ENCODE measurements at places on chromosomes 4 and X.
A peak's percentile ranks its signal among the peaks of the same experiment; 100 is the strongest.

DNA sequence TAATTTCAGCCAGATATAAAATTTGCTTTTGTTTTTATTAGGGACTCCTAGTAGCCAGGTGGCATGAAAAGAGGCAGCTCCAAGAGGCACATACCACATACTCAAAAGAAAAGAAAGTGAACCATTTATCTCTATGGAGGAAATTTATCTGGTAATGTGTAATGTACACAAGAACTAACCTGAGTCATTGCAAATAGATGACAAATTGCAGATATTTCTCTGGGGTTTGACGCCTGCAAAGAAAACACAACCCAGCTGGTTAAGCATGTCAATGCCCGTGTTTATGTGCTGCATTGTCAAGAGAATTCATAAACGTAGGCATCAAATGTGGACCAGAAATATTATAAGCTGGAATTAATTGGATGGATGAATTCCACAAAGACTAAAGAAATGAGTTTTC, 46.9 kb upstream of the PHKA2 start:
- DNase-seq, result no peak

DNA sequence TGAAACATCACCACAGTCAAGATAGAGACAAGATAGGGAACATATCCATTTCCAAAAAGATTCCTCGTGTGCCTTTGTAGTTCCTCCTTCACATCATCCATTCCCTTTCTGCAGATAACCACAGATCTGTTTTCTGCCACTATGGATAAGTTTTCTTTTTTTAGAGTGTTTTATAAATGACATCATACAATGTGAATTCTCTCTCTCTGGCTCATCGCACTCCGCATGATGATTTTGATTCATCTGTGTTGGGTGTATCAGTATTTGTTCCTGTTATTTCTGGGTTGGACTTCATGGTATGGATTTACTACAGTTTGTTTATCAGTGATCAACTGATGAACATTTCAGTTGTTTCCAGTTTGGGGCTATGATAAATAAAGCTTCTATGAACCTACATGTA, 23.2 kb upstream of the ANXA3 start:
- peak; percentile 60 for DNase-seq

GRCh38 chrX:41971346-41971745, 48.0 kb upstream of the CASK start:
- DNase-seq, result no peak

- DNase-seq, result no peak
Measured at GRCh38 chr4:175377203-175377602, 434.9 kb downstream of the GPM6A start.

- DNase-seq, result peak; percentile 63
Measured at GRCh38 chr4:78610546-78611214, 59.1 kb downstream of the ANXA3 start.

GRCh38 chrX:54641530-54641929, 111.5 kb downstream of the GNL3L start:
- DNase-seq, result no peak

GRCh38 chrX:27583976-27584375, 6.2 kb upstream of the DCAF8L2 start:
- peak; percentile 14 for DNase-seq

DNA sequence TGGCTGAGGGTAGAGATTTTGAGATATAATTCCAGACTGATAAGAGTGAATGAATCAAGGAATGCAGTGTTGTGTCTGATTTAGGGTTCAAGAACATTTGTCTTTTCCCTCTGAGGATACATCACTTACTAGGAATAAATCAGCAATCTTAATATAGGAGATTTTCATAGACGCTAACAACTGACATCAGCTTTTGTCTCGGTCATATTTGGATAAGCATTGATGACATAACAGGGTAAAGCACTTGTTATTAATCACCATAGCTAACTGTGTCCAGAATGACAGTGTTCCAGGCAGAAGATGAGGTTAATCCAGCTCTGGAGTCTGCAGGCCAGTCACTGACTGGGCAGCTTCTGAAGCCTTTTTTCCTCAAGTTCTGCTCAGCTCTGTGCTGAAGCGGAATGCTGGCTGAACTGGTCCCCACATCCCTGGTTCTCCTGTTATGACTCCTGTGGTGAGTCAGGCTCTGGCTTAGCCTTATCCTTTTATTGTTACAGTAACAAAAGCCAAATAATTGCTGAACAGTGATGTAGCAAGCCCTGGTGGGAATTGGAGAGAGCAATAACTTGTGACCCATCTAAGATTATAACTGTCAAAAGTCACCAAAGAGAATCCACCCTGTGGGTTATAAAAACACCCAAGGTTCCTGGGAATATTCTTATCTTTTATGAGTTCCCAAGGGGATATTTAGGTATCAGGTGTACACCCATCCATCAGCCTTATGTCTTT, 41.8 kb downstream of the FNIP2 start:
- peak; percentile 92 for DNase-seq

DNA sequence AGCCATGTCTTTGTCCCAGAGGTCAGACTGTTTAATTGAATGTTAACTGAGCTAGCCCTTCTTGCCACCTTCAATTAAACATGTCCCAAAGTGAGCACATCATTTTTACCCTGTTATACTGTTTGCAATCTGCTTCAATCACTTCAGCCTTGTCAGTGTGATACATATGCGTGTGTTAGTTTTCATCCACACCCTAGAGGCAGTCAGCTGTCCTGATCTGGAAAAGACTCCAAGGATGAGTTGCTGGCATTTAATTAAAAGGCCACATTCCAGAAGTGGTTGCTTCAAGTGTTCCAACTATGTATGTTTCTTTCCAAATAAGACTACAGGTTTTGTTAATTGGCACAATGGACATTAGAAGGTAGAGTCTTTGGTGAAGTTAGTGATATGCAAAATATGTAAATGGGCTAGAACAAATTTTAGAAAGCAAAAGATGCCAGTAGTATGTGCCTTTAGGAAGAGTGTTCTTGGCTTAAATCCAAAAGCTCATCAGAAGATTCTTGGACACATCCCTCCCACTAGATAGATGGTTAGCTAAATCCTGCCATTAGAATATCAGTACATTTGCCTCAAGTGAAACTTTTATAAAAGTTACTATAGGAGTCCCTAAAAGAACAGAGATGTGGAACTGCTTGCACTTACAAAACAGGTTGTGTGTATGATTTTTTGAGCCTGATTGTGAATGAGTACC, 79.5 kb upstream of the SLIT2 start:
- no peak for DNase-seq

DNA sequence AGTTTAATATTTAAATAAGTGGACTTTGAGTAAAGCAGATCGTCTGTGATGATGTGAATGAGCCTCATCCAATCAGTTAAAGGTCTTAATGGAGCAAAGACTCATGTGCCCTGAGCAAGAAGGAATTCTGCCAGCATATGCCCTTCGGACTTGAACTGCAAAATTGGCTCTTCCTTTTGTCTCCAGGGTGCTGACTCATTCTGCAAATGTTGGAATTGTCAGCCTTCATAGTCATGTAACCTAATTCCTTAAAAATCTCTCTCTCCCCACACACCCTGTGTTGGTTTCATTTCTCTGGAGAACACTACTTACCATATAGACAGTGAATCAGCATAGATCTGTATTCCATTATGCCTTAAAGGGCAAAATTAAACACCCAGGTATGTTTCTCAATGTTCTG, 609.8 kb upstream of the GALNTL6 start:
- peak; percentile 10 for DNase-seq

DNA sequence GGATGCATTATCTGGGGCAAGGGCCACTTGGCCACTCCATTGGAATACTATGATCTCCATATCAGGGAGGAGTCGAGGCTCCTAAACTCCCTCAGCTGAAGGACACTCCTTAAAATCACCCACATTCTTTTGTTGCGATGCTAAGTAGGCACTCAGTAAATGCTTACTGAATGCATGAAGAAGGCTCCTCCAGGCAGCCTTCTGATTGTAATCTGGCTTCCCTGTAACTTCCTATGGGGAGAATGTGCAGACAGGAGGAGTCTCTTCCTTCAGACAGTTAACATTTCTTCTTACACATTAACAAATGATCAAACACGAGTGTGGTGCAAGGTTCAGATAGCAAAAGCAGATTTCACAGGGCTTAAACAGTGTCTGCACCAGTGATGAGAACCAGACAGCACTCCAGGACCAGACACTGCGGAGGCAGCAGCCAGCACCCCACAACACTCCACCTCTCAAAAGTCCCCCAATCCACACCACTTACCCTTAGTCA, 21.4 kb upstream of the USO1 start:
- no peak for DNase-seq

DNA sequence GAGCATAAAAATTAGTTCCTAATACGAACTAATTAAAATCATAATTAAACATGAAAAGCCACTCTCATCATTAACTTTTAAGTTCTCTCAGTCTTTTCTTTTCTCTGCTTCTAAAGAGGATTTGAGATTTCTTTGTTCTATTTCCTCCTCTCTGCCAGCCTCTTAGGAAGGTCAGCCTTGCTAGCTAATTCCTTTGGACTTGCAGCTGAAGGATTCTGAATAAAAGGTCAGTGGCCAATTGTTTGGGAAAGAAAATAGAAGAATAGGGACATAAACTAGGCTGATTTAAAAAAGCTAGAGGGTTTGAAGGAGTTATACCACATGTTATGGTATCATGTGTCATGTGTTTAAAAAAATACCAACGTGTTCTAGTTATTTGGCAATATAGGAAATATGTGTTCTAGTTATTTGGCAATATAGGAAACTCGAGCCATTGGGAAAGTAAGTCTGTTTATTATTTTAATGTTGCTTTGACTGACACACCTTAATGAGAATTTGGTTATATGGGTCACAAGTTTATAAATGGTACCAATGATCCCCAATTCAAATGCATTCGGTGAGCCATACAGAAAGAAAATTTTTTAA, 1668.7 kb upstream of the PCDH7 start:
- DNase-seq, result peak; percentile 56

DNA sequence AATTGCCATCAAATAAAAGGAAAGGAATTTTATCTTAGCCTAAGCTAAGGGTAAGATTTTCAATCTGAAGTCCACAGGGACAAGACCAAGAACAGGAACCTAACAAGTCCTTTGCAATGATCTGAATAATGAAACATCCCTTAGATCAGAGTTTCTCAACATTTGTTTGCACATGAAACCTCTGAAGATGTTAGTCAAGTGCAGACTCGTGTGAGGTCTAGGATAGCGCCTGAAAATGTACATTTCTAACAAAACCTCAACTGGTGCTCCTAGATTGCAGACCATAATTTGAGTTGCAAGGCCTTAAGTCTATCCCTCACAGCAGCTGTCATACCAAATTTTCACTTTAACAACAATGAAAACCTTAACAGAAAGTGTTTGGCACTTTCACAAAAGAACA, 337.6 kb downstream of the DMD start:
- no peak for DNase-seq

DNA sequence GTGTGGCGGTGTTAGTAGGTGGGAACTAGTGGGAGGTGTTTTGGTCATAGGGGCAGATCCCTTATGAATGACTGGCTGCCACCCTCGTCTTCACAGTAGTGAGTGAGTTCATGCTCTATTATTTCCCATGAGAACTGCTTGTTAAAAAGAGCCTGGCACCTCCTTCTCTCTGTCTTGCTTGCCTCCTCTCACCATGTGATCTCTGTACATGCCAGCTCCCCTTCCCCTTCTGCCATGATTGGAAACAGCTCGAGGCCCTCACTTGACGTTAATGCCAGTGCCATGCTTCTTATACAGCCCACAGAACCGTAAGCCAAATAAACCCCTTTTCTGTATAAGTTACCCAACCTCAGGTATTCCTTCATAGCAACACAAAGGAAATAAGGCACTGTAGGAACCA, 21.7 kb downstream of the PNMA6F start:
- DNase-seq, result no peak

GRCh38 chr4:83197555-83198235, 83.2 kb upstream of the PLAC8 start:
- DNase-seq, result no peak

GRCh38 chrX:25003066-25003849, 12.5 kb downstream of the ARX start:
- DNase-seq, result no peak

GRCh38 chr4:152663203-152664066, 16.4 kb downstream of the TMEM154 start:
- DNase-seq, result peak; percentile 23

DNA sequence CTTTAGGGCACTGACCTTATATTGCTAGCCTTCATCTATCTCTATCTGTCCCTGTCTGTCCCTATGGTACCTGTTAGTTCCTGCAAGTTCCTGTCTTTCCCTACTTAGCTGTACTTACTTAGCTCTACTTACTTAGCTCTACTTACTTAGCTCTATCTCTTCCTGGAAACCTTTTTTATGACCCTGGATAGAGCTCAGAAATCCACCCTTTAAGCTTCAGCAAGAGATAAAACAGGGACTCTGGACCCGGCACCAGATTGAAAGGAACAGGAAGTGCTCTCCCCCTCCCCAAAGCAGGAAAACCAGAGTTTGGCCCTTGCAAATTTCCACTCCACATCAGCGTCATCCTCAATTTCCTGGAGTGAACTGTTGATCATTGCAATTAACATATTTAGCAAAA, 12.3 kb upstream of the IL9R start:
- DNase-seq, result no peak

DNA sequence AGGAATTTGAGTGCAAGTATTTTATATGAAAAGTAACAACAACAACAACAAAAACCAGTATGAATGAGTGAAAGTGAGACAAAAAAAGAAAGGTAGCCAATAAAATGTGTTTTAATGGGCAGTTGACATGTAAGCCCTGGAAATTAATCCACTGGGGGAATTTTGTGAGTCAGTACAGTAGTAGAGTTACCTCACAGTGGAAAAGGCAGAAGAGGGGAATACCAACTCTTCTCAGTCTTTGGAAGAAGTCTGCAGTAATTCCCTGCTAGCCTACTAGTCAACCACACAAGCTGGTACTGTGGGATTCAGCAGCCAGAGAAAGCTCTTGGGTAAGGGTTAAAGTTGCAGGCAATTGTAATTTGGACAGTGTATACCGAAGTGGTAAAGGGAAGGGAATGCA, 76.3 kb upstream of the IL15 start:
- DNase-seq, result no peak

- DNase-seq, result no peak
Measured at GRCh38 chr4:1945124-1945895, 63.5 kb downstream of the NELFA start.

DNA sequence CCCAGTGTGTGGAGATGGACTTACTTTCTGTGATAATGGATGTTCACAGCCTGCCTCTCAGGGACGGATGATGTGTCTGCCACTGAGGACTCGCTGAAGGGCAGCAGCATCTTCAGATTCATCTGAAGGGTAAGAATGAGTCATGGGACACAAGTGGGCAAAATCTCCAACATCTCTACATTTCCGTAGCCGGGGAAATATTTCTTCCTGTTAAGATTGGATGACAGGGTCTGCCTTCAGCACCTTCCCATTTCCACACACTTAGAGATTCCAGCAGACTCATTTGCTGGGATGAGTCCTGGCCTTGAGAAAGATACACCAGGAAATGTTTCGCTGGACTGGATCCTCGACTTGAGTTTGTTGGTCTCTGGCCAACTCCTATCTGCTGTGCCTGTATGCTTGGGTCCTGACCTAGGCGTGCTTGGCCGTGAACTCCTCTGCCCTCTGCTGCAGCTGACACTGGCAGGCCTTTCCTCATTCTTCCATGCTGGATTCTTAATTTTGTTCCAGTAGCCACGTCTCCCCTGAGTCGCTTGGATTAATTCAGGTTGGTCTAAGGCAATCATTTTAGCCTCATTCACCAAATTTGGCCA, 46.5 kb upstream of the SOD3 start:
- DNase-seq, result no peak
